ENCODE measurements at places on chromosomes 6 and 20.
A peak's percentile ranks its signal among the peaks of the same experiment; 100 is the strongest.

DNA sequence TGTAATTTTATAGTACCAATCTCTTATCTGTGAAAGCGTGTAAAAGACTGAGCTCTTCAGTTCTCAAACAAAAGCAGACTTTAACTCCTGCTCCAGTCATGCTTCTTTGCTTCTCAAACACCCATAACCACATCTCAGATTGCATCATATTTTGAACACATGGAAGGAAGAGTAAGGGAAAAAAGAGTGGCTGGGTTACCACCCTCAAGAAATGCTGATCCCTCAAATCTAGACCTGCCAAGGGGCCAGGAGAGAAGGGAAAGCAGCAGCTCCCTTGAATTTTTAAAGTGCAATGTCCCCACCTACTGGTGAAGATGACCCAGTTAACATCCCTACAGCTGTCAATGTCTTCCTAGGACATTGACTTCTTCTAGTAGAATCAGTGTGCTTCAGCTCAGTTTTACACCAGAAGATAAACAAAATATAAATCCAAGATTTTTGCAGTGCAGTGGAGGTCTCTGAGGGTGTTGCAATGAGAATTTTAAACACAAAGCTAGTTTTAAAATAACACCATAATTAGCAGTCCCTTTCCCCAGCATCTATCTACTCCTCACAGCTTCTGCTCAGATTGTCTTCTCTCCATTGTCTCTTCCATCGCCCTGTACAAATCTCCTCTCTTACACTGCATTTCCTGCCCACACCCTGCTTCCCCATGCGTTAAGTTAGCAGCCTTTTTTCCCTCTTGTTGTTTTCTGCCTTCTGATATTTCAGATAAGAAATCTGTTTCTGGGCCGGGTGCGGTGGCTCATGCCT is 22.6 kb upstream of the HLA-DQB2 start:
- H3K4me3 ChIP-seq: no peak overlapping the region
- H3K36me3 ChIP-seq: no peaks in the 10 kb centered on the region
- H3K27ac ChIP-seq: no peak overlapping the region
- no peaks in the 10 kb centered on the region for H3K4me1 ChIP-seq
- DNase-seq: peak; percentile 24

- H3K4me3 ChIP-seq: no peak overlapping the region
- no peaks in the 10 kb centered on the region for H3K36me3 ChIP-seq
- DNase-seq: no peak
- no peaks in the 10 kb centered on the region for H3K27me3 ChIP-seq
- peaks cover 60% of the 10 kb centered on the region for H3K4me1 ChIP-seq
These were observed 27.8 kb downstream of the ELOVL5 start for GRCh38 chr6:53320964-53321363.

GRCh38 chr6:110542311-110543024 is 66.1 kb upstream of the SLC22A16 start:
- H3K4me3 ChIP-seq: no peak overlapping the region
- no peak for DNase-seq
- H3K27me3 ChIP-seq: no peaks in the 10 kb centered on the region

DNA sequence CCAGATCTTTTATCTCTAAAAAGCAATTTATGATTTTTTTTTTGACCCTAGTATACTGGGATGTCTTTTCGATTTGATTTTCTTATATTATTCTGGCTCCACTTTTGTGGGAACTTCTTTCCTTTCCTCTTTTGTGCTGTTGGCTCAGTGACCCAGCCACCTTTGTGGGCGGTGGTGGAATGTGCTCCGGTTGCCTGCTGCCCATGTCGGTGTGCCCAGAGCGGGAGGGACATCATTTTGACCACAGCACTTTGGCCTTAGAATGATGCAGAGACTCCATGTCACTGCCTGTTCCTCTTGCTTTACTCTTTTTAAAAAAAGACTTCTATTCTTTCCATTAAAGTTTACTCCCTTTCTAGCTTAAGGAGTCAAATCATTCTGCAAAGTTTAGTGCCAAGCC is 198.0 kb downstream of the FARS2 start:
- H3K4me3 ChIP-seq: no peak overlapping the region
- no peak for DNase-seq
- no peaks in the 10 kb centered on the region for H3K27me3 ChIP-seq
- H3K27ac ChIP-seq: no peak overlapping the region
- H3K36me3 ChIP-seq: no peaks in the 10 kb centered on the region
- no peaks in the 10 kb centered on the region for H3K4me1 ChIP-seq

DNA sequence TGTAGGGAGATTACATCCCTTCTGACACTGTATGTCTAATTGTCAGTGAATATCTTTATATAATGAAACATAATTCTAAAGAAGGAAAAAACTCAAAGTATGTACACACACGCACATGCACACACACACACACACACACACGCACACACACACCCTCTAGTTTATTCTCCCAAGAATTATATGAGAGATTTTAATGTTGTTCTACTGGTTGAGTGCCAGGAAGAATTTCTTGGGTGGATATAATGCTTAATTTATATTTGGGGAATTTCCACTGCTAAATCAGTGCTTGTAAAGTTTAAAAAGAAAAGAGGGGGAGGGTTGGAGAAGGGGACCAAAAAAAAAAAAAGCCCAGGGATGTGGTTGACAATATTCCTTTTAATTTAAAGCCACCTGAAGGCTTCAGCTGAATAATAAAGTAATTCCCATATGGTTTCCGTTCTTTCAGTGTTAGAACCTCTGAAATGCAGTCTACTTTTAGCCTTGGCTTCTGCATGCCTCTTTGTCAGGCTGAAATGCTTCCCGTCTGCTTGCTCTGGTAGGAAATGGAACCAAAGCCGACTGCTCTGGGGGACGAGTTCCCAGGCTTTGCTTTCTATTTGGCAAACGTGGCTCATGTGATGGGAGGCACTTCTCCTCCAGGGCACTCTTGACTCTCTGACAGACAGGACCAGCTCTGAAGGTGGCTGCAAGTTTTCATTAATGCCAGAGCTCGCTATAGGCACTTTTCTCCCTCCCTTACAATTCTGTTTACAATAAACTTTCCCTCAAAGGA is 225.4 kb downstream of the PRL start:
- H3K4me3 ChIP-seq: no peak overlapping the region
- H3K27ac ChIP-seq: peak overlapping the region; percentile 75
- no peaks in the 10 kb centered on the region for H3K27me3 ChIP-seq
- no peaks in the 10 kb centered on the region for H3K36me3 ChIP-seq
- peaks cover 11% of the 10 kb centered on the region for H3K4me1 ChIP-seq

DNA sequence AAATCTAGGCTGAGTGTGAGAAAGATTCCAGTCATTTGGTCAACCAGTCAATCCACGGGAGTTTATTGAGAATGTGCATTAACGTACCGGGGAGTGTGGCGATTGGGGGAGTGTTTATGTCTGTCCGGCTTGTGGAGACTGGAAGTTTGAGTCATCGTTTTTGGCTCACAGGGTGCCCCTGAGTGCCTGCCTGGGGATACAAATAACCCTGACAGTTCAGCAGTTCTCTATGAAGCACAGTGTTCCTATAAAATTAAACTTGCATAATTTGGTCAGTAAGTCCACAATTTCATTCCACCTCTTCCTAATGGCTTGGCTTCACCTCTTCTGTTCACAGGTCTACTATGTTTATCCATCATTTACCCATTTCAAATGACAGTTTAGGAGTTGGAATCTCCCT is 72.6 kb upstream of the PLEKHG1 start:
- H3K4me1 ChIP-seq: no peaks in the 10 kb centered on the region
- H3K27me3 ChIP-seq: no peaks in the 10 kb centered on the region
- no peak overlapping the region for H3K4me3 ChIP-seq
- H3K36me3 ChIP-seq: no peaks in the 10 kb centered on the region

- H3K4me1 ChIP-seq: no peaks in the 10 kb centered on the region
- no peaks in the 10 kb centered on the region for H3K27me3 ChIP-seq
- H3K4me3 ChIP-seq: no peak overlapping the region
- DNase-seq: no peak
These were observed 561.3 kb downstream of the DHX35 start for GRCh38 chr20:39523405-39523804.

DNA sequence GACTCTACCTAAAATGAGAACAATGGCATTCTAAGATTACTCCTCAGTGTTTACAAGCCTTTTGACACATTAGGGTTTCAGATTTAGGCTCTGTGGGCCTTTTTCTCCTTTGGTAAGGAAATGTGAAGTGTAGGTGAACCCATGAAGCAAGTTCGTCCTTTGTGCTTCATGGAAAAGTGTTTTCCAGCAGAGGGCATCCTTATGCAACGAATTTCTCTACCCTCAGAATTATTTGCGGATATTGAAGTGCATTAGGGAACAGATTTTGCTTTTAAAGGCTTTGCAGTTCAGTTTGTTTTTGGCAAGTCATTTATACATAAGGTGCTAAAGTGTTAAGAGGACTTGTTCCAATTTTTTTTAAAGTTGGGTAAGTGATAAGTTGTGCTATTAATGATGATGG is 55.7 kb upstream of the FERMT1 start:
- DNase-seq: peak; percentile 17
- H3K36me3 ChIP-seq: no peaks in the 10 kb centered on the region
- no peaks in the 10 kb centered on the region for H3K27me3 ChIP-seq
- no peaks in the 10 kb centered on the region for H3K4me1 ChIP-seq

- no peak overlapping the region for H3K4me3 ChIP-seq
- no peak overlapping the region for H3K27ac ChIP-seq
- no peaks in the 10 kb centered on the region for H3K4me1 ChIP-seq
- DNase-seq: no peak
- no peaks in the 10 kb centered on the region for H3K36me3 ChIP-seq
- H3K27me3 ChIP-seq: no peaks in the 10 kb centered on the region
These were observed 31.2 kb downstream of the SYNE1 start for GRCh38 chr6:152605941-152606340.

Measured in Panc1 (cell line).